ENCODE measurements at places on chromosomes 16 and 17. TPM values are rescaled to one million over a fixed set of nuclear protein-coding genes. Genes with fewer than 3 reads are reported as not detected.

MEFV gene
- 25.4 TPM for total RNA-seq

CSH1 gene
- not detected for total RNA-seq

CHST5 gene
- not detected for total RNA-seq

KRT26 gene
- total RNA-seq, result not detected

SOX8 gene
- 1.4 TPM for total RNA-seq

PPY gene
- total RNA-seq, result not detected

SPEM3 gene
- not detected for total RNA-seq

HBA2 gene
- total RNA-seq, result 2,323 TPM

OTOP2 gene
- total RNA-seq, result not detected

CCL7 gene
- not detected for total RNA-seq

PRR29 gene
- total RNA-seq, result 0.72 TPM

ARHGAP23 gene
- total RNA-seq, result 22.7 TPM

MYH4 gene
- not detected for total RNA-seq

TBC1D3C gene
- total RNA-seq, result not detected

PMM2 gene
- 35.9 TPM for total RNA-seq

TP53TG3 gene
- total RNA-seq, result not detected

SLC5A11 gene
- total RNA-seq, result 0.12 TPM

PYY gene
- not detected for total RNA-seq

KRT39 gene
- not detected for total RNA-seq

ZSCAN10 gene
- 0.28 TPM for total RNA-seq

NPW gene
- 0.48 TPM for total RNA-seq

ZNF319 gene
- 9.1 TPM for total RNA-seq

ADAP2 gene
- total RNA-seq, result 62.1 TPM

NOS2 gene
- not detected for total RNA-seq

ASPSCR1 gene
- total RNA-seq, result 24.3 TPM

ESRP2 gene
- total RNA-seq, result 6.5 TPM

NUPR1 gene
- 56.4 TPM for total RNA-seq

FA2H gene
- total RNA-seq, result not detected

DBNDD1 gene
- 3.5 TPM for total RNA-seq

TMEM132E gene
- total RNA-seq, result not detected

SPN gene
- 1.1 TPM for total RNA-seq

ACAP1 gene
- 7.4 TPM for total RNA-seq

ELP5 gene
- 25.9 TPM for total RNA-seq

WFDC1 gene
- total RNA-seq, result 1.4 TPM

ZNF287 gene
- 2.1 TPM for total RNA-seq

YBX2 gene
- total RNA-seq, result 1.8 TPM

SNAI3 gene
- total RNA-seq, result 0.37 TPM

MRPL28 gene
- total RNA-seq, result 53.3 TPM

DNAH3 gene
- total RNA-seq, result 0.12 TPM

NPIPB9 gene
- 3.2 TPM for total RNA-seq

PABPN1L gene
- total RNA-seq, result not detected

GAA gene
- 83.0 TPM for total RNA-seq

NOXO1 gene
- total RNA-seq, result not detected

SPAG7 gene
- 46.8 TPM for total RNA-seq

TBX2 gene
- 12.2 TPM for total RNA-seq

ZNRF1 gene
- 20.7 TPM for total RNA-seq

KRTAP4-16 gene
- not detected for total RNA-seq

ALOX12B gene
- not detected for total RNA-seq

Data from omental fat pad (tissue), 4 donors.